Activated CD4-positive, alpha-beta T cell treated with anti-CD3 and anti-CD28 coated beads, Interleukin-2, amount 10 ng/mL, durations not matched to agents 7 days and 5 days (primary cell): ENCODE measurements at places on chromosomes 5 and 9.

DNA sequence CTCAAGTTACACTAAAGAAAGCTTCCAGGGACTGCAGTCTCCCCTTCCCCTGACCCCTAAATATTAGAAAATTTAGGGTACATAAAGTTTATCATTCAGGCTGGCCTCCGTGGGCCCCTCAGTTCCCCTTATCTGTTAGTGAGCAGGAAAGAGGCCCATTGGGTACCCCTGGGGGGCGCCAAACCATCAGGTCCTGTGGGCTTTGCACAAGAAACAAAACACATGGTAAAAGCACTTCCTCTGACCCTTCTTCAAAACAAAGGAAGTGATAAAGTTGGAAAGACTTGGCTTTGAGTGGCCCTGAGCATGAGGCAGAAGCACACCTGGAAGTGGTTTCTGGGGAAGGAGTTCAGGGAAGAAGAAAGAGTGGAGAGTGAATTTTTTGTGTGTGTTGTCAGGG is 213.0 kb downstream of the SMARCA2 start:
- DNase-seq: peak; percentile 10

DNA sequence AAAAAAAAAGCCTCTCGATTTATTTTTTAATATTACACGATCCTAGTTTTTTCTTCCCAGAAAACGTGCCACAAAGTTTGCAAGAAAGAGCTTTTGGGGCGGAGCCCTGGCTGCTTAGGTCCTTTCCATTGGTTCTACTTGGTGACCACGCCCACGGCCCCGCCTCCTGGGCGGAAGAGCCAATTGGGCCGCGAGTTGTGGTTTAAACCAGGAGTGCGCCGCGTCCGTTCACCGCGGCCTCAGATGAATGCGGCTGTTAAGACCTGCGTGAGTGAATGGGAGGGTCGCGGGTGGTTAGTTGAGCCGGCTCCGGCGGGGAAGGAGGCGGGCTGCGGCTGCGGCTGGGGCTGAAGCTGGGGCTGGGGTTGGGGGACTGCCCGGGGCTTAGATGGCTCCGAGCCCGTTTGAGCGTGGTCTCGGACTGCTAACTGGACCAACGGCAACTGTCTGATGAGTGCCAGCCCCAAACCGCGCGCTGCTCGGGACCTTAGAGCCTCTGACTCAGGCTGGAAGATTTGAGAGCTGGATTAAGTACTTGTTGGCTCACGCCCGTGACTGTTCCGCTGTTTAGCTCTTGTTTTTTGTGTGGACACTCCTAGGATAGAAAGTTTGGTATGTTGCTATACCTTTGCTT is at the start of gene PTTG1:
TSS of gene PTTG1 (plus strand) at position 231 of the 634 bp plus-strand sequence. CDS start 458 bp downstream, outside the sequence.
- DNase-seq: peak; percentile 93

- no peak for DNase-seq
Observed at GRCh38 chr5:86360801-86361200, 256.9 kb upstream of the COX7C start.

GRCh38 chr9:38035873-38036272 is 33.2 kb downstream of the SHB start:
- no peak for DNase-seq

GRCh38 chr5:155595791-155596190 is 582.2 kb downstream of the KIF4B start:
- no peak for DNase-seq

DNA sequence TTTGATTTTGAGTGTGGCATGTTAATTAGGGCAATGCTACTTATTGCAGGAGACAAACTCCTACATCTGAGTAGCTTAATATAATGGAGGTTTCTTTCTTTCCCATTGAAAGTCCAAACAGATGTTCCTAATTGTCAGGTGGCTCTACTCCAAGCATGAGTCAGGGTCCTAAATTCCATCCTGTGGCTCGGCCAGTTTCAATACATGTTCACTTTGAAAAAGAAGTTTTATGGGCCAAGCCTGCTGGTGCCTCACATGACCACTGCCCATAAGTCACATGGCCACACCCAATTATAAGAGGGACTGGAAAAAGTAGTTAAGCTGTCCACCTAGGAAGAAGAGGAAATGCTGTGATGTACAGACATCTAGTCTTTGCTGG is 170.4 kb downstream of the ARRDC3 start:
- DNase-seq: no peak

GRCh38 chr5:119063579-119064379 is 7.1 kb upstream of the DMXL1 start:
- no peak for DNase-seq

- DNase-seq: no peak
Observed at GRCh38 chr5:168788107-168788506, 208.9 kb upstream of the PANK3 start.

- no peak for DNase-seq
Observed at GRCh38 chr9:131020862-131021261, 11.9 kb downstream of the LAMC3 start.

DNA sequence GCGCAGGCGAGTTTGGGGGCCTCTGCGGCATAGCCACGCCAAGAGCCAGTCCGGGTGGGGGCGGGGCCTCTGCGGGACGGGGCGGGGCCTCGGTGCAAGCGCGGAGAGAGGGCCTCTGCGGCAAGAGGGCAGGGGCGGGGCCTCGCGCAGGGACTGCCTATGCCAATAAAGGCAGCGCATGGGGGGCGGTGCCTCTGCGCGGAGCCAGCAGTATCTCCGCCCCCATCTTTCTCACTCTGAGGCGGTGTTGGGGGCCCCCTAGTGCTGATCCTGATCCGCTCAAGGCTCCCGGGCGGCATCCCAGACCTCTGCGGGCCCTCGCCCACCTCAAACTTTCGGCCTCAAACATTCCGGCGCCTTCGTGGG is 9.2 kb upstream of the GPRIN1 start:
- DNase-seq: peak; percentile 76

- DNase-seq: no peak
Observed at GRCh38 chr5:33928283-33928682, 7.9 kb upstream of the RXFP3 start.

DNA sequence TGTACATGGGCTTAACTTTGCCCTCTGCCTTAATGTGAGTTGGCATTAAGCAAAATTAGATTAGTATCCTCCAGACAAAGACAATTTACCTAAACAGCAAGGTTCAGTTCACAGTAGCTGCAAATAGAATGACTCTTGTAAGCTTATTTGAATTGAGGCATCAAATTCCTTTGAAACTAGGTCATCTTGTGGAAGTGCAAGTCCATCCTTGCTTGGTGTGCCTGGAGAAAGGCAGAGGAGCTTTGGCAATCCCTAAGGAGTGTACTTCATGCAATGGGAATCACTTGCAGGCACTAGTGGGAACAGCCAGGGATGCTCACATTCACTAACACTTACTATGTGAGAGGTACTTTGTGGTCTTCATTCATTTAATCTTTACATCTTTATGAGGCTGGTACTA is 118.3 kb downstream of the DRD1 start:
- no peak for DNase-seq

DNA sequence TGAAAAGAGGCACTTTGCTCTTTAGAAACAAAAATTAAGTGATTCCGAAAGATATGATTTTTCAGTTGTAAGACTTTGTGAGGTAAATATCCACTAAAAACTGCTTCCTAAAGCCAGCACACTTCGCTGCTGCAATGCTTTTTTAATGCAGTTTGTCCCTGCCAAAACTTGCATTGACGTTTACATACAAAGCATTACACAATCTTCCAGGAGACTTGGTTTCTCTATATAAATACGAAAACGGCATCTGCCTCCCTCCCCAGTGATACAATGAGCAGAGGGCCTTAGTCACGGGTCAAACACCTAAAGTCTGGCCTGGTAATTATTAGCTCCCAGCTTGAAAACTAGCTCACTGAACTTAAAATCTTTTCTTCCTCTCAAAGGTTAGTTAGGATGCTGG is 170.7 kb downstream of the TSSK1B start:
- DNase-seq: no peak

- DNase-seq: no peak
Observed at GRCh38 chr5:100546001-100546400, 10.8 kb downstream of the FAM174A start.

- no peak for DNase-seq
Observed at GRCh38 chr5:167730121-167730520, 561.3 kb upstream of the WWC1 start.

- DNase-seq: no peak
Observed at GRCh38 chr9:96113032-96113431, 188.9 kb downstream of the HSD17B3 start.

DNA sequence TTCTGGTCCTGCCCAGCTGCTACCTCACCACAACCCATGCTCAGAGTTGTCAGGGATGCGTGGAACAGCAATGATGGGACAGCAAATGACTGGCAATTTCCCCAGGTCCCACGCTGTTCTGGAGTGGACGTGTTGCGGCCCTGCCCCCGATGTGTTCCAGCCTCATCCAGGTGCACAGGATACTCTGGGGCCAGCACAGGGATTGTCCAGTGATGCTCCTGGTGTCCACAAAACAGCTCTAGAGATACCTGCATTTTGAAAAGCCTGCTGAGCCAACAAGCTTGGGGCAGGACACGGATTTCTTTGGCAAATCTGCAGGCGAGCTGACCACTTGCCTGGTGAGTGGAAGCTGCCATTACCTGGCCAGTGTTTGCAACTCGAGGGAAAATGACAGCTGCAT is 88.7 kb downstream of the ANKRD33B start:
- no peak for DNase-seq

DNA sequence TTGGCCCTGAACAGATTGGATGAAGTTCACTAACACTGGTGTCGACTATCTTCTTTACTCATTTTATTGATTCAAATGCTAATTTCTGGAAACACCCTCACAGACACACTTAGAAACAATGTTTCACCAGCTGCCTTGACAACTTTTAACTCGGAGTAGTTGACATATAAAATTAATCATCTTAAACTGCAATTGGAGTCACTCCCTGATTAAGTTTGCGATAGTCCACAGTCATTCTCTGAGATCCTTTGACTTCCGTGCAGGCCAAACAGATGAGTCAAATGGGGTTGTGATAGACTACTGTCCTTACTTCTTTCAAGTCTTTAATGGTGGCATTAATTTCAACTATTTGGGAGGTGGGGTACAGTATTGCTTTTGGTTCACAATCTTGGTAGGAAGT is 114.4 kb upstream of the PCSK1 start:
- DNase-seq: no peak

- no peak for DNase-seq
Observed at GRCh38 chr5:150473673-150474358, 24.3 kb upstream of the RPS14 start.

GRCh38 chr9:26262421-26263107 is 584.3 kb upstream of the TUSC1 start:
- DNase-seq: no peak
